ENCODE measurements at places on chromosomes 1 and 21. TPM values are rescaled to one million over a fixed set of nuclear protein-coding genes. Genes with fewer than 3 reads are reported as not detected.

Gene FCRL1
- not detected for total RNA-seq

Gene FAM72D
- total RNA-seq: 2.2 TPM

Gene OR2T33
- not detected for total RNA-seq

Gene ITGB2
- total RNA-seq: not detected

Gene TFF3
- total RNA-seq: 0.37 TPM

Gene GJA8
- total RNA-seq: not detected

Gene TNNT2
- total RNA-seq: not detected

Gene FCER1G
- total RNA-seq: 0.59 TPM

Gene KLF17
- total RNA-seq: 0.37 TPM

Gene NPPA
- not detected for total RNA-seq

Gene TNFRSF1B
- total RNA-seq: 21.7 TPM

Gene NID1
- total RNA-seq: 160 TPM

Gene FCRL5
- not detected for total RNA-seq
